ENCODE measurements at places on chromosomes 12 and 14.

- DNase-seq, result no peak
Measured at GRCh38 chr12:27220055-27220987, 23.8 kb upstream of the STK38L start.

- DNase-seq, result no peak
Measured at GRCh38 chr14:68364792-68365192, 428.1 kb downstream of the ZFP36L1 start.

DNA sequence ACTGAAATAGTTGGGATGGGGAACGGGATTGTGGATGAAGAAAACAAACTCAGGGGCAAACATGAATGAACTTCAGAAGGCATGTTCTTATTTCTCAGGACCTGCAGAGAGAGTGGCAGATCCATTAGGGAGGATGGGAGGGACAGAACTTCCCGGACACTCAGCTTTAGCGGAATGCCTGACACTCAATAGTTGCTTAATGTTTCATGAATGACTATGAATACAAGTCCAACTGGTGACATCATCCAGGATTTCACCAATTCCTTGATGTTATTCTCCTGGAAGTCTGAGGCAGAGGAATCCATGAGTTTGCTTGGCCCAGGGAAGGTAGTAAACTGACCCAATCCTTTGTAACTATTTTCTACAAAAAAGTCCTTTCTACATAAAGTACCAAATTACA is 37.8 kb upstream of the LRRC10 start:
- peak; percentile 86 for DNase-seq

- DNase-seq, result peak; percentile 82
Measured at GRCh38 chr12:76266797-76267196, 81.4 kb downstream of the BBS10 start.

GRCh38 chr14:104473244-104473565 is 106.4 kb upstream of the C14orf180 start:
- DNase-seq, result no peak

DNA sequence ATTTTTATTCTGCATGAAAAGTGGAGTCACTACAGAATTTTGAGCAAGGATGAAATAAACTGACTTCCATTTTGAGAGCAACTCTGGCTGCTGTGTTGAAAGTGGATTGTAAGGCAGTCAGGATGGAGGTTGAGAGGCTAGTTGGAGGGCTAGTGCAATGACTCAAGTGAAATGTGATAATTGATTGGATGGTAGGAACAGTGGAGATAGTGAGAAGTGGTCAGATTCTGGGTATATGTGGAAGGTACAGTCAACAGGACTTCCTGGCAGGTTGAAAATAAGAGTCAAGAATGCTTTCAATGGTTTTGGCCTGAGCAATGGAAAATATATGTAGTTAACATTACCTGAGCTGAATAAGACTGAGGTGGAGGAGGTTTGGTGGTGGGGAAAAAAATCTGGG is 29.0 kb upstream of the CMAS start:
- no peak for DNase-seq

- no peak for DNase-seq
Measured at GRCh38 chr12:119258556-119258955, 76.0 kb upstream of the CCDC60 start.

- no peak for DNase-seq
Measured at GRCh38 chr14:100950024-100950423, 46.5 kb upstream of the RTL1 start.

GRCh38 chr12:32254260-32254956 is 144.9 kb upstream of the FGD4 start:
- no peak for DNase-seq

DNA sequence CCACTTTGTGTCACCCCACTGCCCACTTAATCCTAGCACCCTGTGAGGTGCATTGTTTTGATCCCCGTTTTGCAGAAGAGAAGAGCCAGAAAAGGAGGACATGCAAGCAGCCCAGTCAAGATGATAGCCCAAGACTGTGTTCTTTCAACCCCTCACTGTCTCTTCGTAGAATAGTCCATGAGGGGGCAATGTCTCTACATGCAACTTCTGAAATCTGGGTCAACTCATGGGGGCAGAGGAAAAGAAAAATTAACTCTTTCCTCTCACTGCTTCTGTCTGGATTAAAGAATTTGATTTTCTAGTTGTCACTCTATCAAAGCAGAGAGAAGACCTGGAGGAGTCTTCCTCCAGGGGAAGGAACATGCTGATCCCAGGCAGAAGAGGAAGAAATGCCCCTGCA is 229.6 kb upstream of the NOS1 start:
- no peak for DNase-seq

DNA sequence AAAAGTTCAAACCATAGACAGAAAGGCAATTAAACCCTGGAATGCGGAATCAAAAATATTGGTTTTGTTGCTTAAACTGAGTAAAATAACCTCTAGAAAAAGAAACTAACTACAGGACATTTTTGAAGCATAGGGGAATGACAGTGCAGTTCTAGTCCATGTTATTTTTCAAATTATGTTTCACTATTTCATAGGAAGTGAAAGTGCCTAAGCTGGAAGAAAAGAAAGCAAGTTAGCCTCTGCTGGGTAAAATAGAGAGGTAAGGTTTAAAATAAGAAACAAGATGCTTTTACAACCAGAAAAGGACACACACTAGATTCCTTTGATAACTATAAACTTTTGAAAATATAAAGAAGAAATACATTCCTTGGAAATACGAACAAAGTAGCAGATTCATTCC is 1.1 kb downstream of the CLECL1 start:
- no peak for DNase-seq

GRCh38 chr12:116267948-116268347 is 9.5 kb downstream of the MED13L start:
- no peak for DNase-seq

- no peak for DNase-seq
Measured at GRCh38 chr12:117141097-117141898, 42.1 kb upstream of the TESC start.

DNA sequence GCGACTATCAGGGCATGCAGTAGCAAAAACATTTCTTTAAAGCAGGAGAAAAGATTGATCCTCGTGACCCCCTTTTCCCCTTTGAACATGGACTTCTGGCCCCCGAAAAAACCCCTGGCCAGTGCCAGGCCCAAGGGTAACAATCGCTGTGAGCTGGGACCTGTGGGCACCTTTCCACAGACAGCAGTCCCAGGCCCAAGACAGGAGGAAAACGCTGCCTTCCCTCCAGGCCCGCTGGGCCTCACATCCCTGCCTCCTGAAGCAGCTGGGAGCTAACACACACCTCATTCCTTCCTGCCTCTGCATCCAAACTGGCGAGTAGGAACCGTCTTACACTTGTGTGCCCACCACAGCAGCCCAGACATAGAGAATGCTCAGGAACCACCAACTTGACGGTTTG is 1.2 kb downstream of the VWF start:
- DNase-seq, result no peak

DNA sequence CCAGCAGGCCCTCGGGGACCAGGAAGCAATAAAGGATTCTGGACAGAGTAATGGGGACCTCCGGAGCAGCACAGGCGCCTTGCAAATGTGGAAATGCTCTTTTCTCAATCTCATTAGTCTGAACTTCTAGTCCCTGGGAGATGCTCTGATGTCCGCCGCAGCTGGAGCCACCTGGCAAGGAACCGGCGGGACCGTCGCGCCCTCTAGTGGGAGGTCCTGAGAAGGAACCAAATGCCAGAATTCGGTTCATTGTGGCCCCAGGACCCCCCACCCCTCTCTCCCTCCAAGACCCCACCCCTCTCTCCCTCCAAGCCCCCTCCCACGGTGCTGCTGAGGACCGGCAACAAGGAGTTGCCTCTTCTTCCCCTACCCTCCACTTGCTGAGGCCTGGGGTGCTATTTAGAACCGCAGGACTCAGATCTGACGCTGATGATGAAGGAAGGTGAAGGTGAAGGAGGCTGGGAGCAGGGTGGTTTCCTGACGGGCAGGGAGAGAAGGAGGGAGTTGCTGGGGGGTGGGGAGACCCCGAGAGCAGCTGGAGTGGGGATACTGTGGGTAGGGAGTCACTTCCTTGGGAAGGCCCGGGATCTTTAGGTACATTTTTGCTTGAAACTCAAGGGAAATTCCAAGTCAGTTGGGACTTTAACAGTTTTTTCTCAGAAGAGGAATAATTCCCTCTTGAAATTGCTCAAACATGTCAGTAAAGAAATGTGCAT is 42.5 kb downstream of the SMIM41 start:
- peak; percentile 43 for DNase-seq

DNA sequence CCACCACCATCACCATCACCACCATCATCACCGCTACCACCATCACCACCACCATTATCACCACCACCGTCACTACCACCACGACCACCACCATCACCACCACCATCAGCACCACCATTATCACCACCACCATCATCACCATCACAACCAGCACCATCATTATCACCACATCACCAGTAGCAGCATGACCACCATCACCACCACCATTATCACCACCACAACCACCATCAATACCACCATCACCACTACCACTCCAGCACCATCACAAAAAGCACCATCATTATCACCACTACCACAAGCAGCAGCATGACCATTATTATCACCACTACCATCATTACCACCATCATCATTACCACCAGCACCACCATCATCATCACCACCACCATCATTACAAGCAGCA is 62.1 kb downstream of the MVK start:
- DNase-seq, result no peak

DNA sequence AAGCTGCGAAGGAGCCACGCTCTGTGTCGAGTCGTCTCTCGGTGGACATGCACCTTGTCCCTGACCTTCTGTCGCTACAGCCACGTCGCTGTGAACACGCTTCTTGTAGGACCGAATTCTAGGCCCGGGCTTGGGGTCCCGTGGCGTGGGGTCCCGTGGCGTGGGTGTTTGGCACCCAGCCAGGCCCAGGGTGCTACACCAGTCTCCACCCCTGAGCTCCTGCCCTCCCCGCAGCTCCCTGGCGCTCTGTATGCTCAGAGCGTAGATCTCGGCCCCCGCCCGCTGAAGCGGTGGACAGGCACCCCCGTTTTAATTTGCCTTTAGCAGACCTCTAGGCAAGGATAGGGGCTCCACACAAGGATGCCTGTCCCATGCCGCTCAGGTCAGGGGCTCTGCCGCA is 16.5 kb downstream of the MMP17 start:
- DNase-seq, result no peak

- DNase-seq, result no peak
Measured at GRCh38 chr14:73755434-73756014, 41.3 kb upstream of the PNMA1 start.

DNA sequence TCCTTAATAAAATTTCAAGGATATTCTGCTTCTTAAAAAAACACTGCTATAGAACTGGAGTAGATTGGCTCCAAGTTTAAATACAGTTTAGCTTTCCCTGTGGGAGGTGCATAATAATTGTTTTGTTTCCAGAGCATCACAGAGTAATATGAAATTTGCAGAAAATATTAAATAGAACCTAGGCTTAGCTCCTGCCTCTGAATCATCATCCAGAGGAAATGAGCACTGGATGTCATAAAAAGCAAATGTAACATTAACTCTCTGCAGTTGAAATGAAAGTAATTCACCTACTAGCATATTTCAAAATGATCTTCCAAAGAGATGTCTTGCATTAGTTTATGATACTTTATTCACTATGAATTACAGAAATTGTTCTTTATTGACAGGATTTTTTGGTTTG is 769.8 kb downstream of the C12orf50 start:
- DNase-seq, result no peak

DNA sequence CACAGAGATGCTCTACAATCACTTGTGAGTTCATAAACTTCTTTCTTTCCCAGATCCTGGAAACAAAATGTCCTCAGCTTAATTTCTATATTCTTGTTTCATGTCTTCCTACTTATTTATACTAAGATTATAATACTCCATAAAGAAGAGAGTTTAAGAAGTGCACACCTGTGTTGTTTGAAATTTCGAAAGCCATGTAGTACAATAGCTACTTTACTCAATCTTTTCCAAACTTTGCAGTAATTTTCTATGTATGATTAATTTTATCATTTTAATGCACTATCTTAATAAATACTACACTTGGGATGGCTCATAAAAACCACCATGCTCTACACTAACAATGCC is 300 bp upstream of the TTC5 start:
- DNase-seq, result no peak

GRCh38 chr14:55388160-55388559 is 23.5 kb downstream of the ATG14 start:
- peak; percentile 80 for DNase-seq

DNA sequence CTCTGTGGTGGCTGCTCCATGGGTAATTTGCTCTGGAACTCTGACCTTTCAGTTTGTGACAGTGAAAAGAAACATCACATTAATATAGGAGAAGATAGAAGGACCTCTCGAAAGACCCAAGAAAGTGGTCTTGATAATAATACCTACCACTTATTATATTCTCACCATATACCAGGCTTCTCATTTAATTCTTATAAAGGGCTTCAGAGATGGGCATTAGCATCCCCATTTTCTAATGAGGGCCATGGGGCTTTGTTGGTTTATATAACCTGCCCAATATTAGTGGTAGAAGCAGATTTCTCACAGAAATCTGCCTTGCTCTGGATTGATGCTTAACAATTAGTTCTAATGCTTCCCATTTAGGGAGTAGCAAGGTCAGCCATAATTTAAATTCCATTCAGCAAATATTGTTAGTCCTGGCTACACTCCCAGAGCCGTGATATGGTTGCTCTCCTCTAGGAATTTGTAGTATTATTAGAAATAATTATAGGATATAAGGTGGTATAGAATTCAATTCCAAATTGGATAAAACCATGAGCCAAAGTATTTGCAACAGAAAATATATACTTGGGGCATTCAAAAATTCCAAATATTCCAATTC is 7.4 kb upstream of the AMIGO2 start:
- DNase-seq, result no peak

DNA sequence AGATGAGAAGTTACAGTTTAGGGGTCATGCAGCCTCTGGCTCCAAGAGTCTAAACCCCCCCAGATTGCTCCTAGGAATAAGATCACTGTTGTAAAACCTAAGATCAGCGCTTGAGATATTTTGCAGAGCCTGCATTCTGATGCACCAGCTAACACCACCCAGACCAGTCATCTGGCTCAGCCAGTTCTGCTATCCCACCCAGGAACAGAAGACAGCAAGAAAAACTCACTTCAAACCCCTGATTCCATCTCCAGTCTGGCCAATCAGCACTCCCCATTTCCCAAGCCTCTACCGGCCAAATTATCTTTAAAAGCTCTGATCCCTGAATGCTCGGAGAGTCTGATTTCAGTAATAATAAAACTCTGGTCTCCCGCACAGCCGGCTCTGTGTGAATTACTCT is 158.6 kb downstream of the ZNF664 start:
- DNase-seq, result no peak

- DNase-seq, result no peak
Measured at GRCh38 chr14:65074449-65075150, 27.7 kb downstream of the MAX start.

- DNase-seq, result no peak
Measured at GRCh38 chr12:52321418-52321817, 220 bp upstream of the KRT83 start.

GRCh38 chr12:34602213-34602940 is 580.1 kb downstream of the ALG10 start:
- no peak for DNase-seq

GRCh38 chr12:93361151-93361919 is 16.4 kb upstream of the NUDT4 start:
- DNase-seq, result no peak

GRCh38 chr14:101561145-101561896 is at the start of gene DIO3:
DIO3 (plus strand) TSS chr14:101561495.
- no peak for DNase-seq

GRCh38 chr14:63045612-63046320 is 508 bp upstream of the KCNH5 start:
- DNase-seq, result no peak

Measured in RKO (cell line).